T-cell (primary cell): ENCODE measurements at places on chromosomes 11 and 22. TPM values are rescaled to one million over a fixed set of nuclear protein-coding genes. Genes with fewer than 3 reads are reported as not detected.

DNA sequence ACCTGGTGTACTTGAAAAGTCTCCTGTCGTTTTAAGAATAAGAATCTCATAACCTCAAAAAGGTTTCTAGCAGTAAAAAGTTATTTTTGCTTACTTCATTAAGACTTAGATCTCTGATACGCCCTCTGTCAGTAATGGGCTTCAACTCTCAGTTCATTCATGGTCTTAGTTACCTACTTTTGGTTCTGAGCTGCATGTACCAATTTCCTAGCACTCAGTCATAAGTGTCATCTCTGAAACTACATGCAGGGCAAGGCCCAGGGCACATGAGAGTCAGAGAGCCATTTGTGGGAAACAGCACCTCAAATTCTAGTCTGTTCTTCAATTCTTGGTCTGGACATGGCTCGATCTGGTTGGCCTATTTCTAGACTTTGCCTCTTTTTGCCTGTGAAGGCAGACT, 838.4 kb downstream of the FAM181B start:
- DNase-seq = no peak

Gene HOATZ
- total RNA-seq = not detected

- no peak for DNase-seq
These were observed 10.2 kb downstream of the SLC35F2 start for GRCh38 chr11:107848345-107848744.

DNA sequence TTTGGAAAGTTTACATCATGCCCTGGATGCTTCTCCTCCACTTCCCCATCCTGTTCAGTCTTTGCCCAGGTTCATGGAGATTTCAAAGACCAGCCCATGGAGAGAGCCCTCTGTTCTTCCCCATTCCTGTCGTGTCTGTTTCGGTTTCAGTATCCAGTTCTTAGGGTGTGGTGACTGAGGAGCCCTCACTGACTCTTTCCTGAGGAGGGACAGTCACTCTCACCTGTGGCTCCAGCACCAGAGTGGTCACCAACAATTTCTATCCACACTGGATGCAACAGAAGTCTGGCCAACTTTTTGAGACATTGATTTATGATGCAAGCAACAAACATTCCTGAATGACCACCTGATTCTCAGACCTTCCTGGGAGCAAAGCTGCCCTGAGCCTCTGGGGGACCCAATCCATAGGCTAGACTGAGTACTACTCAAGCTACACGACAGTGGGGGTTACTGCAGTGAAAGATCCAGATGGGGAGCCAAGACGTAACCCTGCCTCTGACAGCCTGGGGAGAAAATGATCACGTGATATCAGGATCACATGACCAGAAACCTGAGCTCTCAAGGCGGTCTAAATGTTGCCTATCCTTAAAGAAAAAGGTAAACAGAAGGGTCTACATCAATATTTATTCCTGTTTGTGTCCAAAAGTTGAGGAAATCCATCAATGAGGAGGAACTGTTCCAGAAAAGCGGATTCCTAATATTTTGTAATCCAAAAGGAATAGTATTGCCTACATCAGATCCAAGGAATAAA, 76.2 kb upstream of the VPREB1 start:
- DNase-seq = no peak

- no peak for DNase-seq
These were observed 56.3 kb downstream of the LRRC74B start for GRCh38 chr22:21101877-21102638.

DNA sequence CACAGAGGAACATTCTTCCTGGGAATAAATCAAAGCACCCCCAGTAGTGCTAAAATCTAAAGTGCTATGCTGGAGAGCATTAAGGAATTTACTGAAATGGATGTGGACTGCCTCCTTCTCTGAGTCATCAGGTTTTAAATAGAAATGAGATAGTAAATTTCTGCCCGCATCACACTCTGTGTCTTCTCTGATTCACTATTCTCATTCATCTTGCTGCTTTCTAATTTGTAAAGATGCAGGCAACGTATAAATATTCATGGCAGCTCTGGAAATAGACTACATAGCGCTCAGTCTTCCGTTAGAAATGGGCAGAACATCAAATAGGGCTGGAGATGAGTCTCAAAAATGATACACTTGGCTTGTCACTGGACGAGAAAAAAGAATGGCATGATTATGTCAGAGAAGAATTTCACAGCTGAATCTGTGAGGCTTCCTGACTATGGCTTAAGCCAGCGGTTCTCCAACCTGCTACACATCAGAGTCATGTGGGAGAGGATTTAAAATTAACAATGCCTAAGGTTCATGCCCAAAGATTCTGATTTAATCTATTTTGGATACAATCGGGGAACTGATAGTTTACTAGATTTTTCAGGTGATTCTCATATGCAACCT, 178.2 kb downstream of the LRRC4C start:
- no peak for DNase-seq

GRCh38 chr22:31161386-31161785, 1.4 kb downstream of the RNF185 start:
- no peak for DNase-seq

DNA sequence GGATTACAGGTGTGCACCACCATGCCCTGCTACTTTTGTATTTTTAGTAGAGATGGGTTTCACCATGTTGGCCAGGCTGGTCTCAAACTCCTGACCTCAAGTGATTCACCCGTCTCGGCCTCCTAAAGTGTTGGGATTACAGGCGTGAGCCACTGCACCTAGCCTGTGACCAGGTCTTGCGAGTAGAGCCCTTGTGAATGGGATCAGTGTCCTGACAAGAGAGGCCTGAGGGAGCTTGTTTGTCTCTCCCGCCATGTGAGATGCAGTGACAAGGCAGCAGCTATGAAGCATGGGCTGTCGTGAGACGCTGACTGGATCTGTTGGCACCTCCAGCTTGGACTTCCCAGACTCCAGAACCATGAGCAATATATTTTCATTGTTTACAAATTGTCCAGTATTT, 69.3 kb downstream of the LRRC32 start:
- no peak for DNase-seq

DNA sequence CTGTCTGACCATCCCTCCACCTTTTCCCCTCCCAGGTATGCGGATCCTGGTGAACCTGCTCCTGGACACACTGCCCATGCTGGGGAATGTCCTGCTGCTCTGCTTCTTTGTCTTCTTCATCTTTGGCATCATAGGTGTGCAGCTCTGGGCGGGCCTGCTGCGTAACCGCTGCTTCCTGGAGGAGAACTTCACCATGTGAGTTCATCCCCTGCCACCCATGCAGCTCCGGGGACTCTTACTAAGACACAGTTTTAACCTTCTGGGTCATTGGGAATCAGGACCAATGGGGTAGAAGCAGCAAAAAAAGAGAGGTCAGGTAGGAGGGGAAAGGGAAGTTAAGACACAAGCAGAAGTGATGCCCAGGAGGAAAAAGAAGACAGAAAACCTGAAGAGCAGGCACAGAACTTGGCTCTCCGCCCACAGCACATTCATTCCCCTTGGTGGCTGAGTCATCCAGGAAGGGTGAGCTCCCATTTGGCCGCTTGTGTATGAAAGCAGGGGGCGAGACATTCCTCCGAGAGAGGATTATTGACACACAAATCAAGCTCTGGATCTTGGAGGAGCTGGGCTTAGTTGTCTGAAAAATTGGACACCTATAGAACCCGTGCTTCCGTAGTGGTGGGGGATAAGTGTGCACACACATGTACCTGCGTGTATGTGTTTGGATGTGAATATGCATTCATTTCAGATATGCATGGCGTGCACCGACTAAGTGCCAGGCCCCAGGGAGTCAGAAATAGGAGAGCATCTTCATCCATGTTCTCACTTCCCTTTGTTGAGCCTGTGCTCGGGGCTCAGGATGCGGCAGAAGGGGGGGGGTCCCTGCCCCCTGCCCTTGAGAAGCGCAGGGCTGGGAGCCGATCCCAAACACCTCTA, 64.2 kb downstream of the CACNA1I start:
- no peak for DNase-seq

Gene CARD18
- total RNA-seq = not detected

GRCh38 chr11:101862391-101863233, 52.2 kb upstream of the CEP126 start:
- DNase-seq = no peak

DNA sequence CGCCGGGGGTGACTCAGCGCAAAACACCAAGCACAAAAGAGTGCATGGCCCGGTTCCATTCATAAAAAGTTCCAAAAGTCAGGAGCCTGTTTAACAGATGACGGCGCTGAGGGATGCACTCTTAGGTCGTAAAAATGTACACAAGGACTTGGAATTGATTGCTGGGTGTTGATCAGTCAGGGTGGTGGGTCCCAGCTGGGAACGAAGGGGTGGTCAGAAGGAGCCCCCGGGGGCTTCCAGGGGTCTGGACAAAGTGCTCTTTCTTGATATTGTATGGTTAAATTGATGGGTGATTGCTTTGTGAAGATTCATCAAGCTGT, 20.7 kb downstream of the IFITM10 start:
- DNase-seq = no peak

DNA sequence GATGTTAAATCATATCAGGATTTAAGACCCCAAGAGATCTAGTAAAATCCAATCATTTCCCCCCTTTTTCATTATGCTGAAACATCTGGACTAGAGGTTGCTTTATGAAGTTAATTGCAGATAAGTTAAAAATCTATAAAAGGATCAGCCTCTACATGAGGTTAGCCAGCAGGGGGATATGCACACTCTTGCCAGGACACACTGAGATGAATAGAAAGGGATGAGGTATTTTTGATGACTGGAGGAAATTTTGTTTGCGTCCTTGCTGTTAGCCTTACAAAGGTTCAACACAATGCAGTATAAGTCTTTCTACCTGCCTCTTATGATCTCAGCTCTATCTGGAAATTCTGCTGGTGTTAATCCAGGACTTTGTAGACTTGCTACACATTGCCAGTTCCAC, 1034.3 kb downstream of the LRRC4C start:
- DNase-seq = no peak

DNA sequence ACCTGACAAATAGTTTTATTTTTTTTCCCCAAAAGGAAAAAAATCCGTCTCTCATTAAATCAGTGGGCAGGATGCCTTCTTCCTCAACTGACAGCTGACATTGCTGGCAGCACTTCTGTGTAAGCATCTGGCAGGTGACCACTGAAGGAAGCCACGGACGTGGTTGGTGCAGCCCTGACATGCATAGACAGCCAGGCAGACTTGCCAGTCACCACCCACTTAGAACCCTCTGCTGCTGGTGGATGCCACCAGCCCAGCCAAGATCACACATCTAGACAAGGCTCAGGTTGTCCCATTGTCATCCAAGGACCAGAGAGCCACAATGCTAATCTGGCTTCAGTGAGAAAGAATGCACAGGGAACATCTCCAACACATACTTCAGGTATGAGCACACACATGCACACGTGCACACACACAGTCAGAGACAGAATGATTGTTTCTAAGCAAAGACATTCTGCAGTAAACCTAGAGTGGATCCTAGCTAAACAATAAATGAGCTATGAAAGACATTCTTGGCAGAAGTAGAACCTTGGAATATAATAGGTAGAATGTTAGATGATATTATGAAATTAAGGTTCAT, 49.8 kb upstream of the BMAL1 start:
- DNase-seq = no peak

Gene CRYBB2
- not detected for total RNA-seq

DNA sequence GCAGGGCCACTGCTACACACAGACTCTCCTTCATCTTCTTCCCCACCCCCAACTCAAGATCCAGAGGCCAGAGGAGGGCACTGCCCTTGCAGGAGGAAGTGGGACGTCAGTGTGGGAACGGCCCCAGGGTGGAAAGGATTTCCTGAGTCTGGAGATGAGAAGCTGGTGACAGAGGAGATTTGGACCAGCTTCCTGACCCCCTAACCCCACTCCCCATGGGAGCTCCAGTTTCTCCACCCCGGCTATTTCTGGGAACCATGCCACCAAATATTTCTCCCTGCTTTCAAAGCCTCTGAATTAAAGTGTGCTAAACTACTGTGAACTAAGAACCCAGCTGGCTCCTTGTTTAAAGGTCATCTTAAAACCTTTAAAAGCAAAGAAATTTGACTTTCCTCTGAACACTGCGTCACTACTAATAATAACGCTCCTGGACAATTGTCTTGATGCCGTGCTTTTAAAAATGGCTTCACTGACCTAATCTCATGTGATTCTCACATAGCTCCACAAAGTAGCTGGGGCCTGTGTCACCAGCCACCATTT, 46.6 kb downstream of the CWC15 start:
- DNase-seq = no peak

Gene RIBC2
- 0.89 TPM for total RNA-seq

- no peak for DNase-seq
These were observed 2.7 kb downstream of the PELI3 start for GRCh38 chr11:66469441-66469840.

GRCh38 chr11:75099635-75100034, 3.0 kb upstream of the OR2AT4 start:
- DNase-seq = no peak

- peak; percentile 6 for DNase-seq
These were observed at the start of gene SLC6A5 for GRCh38 chr11:20599221-20600019. Gene SLC6A5, plus strand, starts transcription at chr11:20599608. Its CDS starts 65 bp downstream, at chr11:20599673.

GRCh38 chr22:26471522-26471921, 12.1 kb downstream of the HPS4 start:
- DNase-seq = no peak

Gene SLC1A2
- 0.12 TPM for total RNA-seq

Gene UBQLN3
- total RNA-seq = 0.37 TPM

Gene LDHAL6A
- not detected for total RNA-seq
